ENCODE measurements at places on chromosomes 1 and 21.

DNA sequence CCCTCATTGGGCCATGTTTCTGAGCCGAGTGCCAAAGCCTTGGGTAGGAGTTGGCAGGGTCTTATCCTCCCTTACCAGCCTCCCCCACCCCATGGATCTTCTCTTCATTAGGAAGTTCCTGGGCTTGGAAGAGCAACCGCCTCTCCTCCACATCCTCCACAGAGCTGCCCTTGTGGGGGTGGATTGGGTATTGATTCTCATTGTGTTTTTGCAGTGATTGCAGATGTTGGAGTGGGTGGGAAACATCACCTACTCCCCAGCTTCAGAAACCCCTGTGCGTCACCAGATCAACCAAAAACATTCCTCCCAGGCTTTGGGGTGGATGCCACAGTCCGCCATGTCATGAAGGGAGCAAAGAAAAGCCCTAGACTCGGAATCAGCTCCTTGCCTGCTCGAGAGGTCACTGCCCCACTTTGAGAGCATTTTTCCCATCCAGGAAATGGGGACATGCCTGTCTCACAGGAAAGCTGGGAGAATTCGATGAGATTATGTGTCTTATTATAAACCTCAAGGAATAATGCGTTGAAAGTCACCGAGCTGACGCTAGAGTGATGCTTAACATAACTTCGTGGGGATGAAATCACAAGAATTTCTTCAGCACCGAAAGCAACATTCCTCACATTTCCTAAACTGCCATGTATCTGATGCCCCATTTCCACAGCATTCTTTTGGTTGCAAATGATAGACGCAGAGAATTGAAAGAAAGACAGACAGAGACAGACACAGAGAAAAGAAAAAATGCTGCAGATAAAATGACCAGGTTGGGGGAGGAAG, 44.7 kb upstream of the ZBTB40 start:
- DNase-seq, result no peak

- no peak for DNase-seq
These were observed 3.4 kb upstream of the LEFTY1 start for GRCh38 chr1:225892307-225892706.

DNA sequence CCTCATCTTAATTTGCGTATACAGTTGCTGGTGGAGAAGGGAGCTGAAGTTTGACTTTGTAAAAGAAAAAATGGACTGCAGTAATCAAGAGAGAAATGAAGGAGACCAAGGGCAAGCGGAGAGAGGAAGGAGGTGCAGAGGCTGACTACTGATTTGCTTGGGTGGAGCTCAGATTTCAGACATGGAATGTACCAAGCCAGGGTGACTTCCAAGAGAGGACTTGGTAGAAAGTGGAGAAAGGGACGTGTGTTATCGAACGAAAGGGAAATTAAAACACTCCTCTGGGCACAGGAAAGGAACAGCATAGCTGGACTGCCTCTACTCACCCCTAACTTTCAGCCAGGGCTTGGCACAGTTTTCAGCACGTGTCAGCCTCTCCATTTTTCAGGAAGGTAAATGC, 15.1 kb upstream of the HEATR1 start:
- DNase-seq, result no peak

DNA sequence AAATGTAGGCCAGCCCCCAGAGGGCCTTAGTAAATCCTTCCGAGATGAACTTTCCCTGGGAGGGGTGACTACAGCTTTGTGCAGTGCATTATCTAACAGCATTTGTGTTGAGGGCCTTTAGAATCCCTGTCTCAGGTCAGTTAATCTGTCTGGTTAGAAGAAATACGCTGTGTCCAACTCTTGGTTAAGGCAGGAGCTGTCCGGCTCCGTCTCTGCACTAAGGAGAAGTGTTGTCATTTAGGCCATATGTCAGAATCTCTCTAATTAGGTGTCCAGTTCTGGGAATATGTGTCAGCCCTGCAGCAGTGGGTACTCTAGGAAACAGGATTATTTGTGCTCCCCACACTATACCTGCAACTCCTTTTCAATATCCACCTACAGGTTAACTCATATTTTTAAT, 67.1 kb upstream of the DESI2 start:
- DNase-seq, result no peak

- DNase-seq, result no peak
These were observed 29.5 kb downstream of the SZRD1 start for GRCh38 chr1:16396591-16396990.

- DNase-seq, result no peak
These were observed 1424.2 kb downstream of the MRPL39 start for GRCh38 chr21:24183077-24183476.

- no peak for DNase-seq
These were observed 21.7 kb downstream of the CRYAA start for GRCh38 chr21:43190544-43190943.

- DNase-seq, result no peak
These were observed 1280.9 kb downstream of the KCNT2 start for GRCh38 chr1:195327361-195327760.

DNA sequence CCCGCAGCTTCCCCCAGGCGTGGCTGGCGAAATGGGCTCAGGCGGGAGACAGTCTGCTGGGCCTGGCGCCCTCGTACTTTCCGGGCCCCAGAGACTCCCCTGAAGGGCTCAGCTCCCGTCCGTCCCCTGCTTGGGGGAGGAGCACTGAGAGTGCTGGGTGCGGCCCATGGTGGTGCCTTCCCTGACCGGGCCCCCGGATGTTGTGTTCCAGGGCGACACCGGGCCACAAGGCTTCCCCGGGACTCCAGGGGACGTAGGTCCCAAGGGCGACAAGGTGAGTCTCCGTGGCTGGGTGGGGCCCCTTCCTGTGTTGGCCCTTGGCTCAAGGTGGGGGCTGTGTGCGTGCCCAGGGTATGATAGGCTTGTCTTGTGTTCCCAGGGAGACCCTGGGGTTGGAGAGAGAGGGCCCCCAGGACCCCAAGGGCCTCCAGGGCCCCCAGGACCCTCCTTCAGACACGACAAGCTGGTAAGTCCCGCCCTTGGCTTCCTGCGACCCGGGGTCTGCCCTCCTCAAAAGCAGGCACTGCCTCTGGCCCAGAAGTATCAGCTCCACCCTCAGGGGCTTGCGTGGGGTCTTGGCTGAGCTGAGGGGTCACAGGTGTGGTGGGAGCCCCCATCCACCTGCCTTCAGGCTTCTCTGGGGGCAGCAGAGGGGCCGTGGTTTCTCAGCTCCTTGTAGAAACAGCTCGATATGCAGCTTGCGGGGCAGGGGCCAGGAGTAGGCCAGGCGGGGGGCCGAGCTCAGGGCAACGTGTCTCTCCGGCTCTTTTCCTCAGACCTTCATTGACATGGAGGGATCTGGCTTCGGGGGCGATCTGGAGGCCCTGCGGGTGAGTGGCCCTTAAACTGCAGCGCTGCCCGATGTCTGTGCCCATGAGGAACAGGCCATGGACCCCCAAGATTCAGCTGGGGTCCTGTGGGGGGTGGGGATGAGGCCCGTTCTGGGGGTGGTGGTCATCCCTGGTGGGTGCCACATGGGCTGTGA, 62.3 kb downstream of the SLC19A1 start:
- DNase-seq, result no peak

DNA sequence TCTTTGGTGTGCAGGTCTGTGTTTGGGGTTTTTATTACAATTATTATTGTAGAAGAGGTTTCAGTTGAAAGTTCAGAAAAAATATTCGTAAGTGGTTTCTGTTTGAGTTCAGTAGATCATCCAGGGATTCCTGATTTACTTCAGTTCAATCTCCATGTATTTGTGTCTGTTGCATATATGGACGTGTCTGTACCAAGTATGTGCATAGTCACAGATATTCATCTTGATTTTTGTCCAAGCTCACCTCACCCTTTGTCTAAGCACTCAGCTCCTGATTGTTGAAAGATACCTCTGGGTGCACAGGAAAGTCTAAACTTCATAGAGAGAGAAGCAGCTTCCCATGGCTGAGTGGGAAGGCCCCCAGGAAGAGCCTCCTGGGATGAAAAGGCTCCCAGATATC, 141.7 kb downstream of the TBX15 start:
- no peak for DNase-seq

GRCh38 chr1:8517661-8518489, 200.0 kb downstream of the SLC45A1 start:
- no peak for DNase-seq

GRCh38 chr1:48640836-48641492, 135.7 kb downstream of the BEND5 start:
- no peak for DNase-seq

GRCh38 chr21:41631564-41632461, 123.9 kb upstream of the TMPRSS2 start:
- no peak for DNase-seq

- DNase-seq, result no peak
These were observed 26.8 kb downstream of the TRPM2 start for GRCh38 chr21:44379991-44380865.

DNA sequence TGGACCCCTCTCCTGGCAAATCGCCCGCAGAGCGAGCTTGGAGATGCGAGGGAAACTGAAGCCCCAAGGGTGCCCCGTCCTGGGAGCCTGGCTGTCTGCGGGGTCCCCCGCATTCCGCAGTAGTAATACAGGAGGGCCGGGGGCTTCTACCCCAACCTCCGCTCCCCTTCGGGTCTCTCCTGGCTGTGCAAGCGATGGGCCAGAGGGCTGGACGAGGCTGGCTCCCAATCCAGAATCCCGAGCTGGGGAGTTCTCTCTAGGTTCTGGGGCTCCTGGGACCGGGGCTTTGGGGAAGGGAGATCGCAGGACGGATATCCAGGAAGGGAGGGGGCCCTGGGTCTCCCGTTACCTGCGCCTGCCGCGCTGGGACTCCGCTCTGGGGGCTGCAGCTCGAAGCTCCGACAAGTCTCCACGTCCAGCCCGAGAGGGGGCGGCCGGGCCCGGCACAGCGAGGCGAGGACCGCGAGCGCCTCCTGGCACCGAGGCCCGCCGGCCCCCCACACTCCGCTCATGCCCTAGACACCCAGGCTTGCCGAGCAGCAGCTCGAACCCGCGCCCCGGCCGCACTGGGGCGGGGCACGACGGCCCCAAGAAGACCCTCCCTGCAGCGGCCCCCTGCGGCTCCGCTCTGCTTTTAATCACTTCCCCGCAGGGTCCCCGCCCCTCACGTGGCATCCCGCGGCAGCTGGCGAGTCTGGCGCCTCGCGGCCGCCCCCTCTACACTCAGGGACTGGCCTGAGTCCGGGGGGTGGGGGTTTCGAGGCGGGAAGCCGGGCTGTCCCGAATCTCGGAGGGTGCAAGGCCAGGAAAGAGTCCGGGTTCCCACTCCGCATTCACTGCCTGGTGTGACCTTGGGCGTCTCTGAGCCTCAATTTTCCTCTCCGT, at the start of gene SYT6:
TSS of gene SYT6 (minus strand) at position 609 of the 885 bp plus-strand sequence. CDS start at position 512, 97 bp downstream.
- DNase-seq, result no peak

DNA sequence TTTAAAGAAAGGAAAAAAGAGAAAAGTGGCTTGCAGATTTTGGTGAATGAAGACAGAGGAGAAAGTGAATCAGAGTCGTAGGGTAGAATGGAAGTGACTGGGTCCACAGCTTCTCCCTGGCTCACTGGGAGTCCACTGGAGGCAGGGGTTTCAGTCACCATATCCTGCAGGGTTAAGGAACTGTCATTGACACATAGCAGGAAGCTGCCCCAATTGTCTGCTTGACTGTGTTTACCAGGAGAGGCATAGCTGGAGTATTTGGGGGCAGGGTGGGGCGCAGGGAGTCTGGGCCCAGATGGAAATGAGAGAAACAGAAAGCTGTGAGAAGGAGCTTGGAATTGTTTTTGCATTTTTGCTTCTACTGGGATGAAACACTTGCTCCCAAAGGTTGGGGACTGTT, 228.8 kb upstream of the CSF3R start:
- DNase-seq, result no peak

DNA sequence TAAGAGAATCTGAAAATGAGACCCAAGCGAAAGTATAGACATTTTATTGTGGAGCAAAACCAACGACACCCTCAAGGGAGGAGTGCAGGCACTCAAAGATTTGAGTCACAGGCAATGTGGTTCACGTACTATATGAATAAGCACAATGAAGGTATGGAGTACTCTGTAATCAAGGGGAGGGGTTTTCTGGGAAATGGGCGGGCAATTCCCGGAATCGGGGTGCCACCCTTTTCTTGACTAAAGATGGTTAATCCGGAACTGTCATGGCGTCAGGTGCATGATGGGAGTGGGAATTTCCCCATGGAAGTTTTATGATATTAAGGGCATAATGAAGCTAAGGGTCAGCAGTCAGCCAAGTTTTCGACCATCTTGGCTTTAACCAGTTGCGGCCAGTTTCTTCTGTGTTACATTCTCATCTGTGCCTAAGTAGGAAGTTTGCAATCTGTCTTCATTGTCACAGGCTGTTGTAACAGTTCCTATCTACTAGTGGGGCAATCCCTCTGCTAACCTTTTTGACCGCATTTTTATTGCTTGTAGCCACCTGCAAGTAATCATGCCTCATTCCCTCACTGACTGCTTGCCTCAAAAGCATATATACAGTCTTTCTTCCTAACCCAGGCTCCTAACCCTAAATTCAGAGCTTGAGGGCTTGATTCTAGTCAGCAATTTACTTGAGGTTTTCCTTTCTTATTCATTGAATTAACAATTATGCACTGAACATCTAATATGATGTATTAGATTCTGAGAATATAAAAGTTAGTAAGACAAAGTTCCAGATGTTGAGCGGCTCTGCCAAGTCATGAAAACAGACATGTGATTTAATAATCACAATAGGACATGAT, 775 bp upstream of the AIM2 start:
- peak; percentile 96 for DNase-seq

- no peak for DNase-seq
These were observed 244.7 kb upstream of the POU3F1 start for GRCh38 chr1:38291336-38291735.

- no peak for DNase-seq
These were observed 3.6 kb upstream of the MAN1A2 start for GRCh38 chr1:117363571-117364048.

DNA sequence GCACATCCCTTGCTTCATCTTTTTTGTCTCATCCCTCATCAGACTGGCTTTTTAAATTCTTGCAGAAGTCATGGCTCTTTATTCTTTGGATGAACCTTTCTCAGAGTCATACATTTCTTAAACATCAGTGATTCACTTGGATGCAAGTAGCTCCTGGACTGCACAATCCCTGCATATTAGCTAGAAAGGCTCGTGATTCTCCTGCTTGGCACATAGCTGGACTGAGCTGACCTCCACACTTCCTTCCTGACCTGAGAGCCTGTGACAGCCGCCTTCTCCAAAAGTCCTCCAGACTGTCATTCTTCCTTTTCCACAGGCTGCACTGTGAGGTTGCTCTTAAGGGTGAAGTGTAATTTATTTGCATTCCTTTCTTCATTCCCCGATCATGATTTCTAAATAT, 109.4 kb downstream of the RGL1 start:
- DNase-seq, result no peak

- DNase-seq, result no peak
These were observed 227.9 kb downstream of the KCNT2 start for GRCh38 chr1:196380316-196380715.

DNA sequence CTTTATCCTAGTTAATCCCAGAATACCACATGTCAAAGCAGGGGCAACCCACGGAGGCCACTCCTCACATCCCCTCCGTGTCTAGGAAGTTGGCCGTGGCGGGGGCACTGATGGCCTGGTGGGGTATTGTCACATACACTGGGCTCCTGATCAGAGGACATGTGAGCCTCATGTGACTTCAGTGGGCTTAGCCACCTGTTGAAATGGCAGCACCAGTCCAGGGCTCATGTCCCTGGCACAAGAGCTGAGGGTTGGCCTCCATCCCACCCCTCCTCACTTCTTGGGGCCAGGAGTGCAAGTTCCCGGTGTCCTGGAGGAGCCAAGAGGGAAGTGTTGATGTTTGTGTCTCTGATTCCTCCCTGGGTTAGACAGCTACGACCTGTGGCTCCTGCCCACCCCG, 313.4 kb downstream of the CAMTA1 start:
- DNase-seq, result no peak
